ENCODE measurements at places on chromosomes 7 and 10.

GRCh38 chr7:50591480-50592438 lies 26.6 kb upstream of the DDC start:
- H3K4me1 ChIP-seq = no peaks in the 10 kb centered on the region
- no peak overlapping the region for H3K27ac ChIP-seq
- no peak overlapping the region for H3K4me3 ChIP-seq

- H3K27ac ChIP-seq = no peak overlapping the region
- H3K4me1 ChIP-seq = no peaks in the 10 kb centered on the region
- DNase-seq = no peak
- no peaks in the 10 kb centered on the region for H3K36me3 ChIP-seq
Measured at GRCh38 chr7:28507525-28508282, 95.4 kb downstream of the CREB5 start.

- no peak overlapping the region for H3K4me3 ChIP-seq
- H3K27ac ChIP-seq = no peak overlapping the region
- no peaks in the 10 kb centered on the region for H3K4me1 ChIP-seq
- H3K27me3 ChIP-seq = no peaks in the 10 kb centered on the region
- no peak for DNase-seq
Measured at GRCh38 chr7:101567230-101567629, 61.9 kb downstream of the MYL10 start.

DNA sequence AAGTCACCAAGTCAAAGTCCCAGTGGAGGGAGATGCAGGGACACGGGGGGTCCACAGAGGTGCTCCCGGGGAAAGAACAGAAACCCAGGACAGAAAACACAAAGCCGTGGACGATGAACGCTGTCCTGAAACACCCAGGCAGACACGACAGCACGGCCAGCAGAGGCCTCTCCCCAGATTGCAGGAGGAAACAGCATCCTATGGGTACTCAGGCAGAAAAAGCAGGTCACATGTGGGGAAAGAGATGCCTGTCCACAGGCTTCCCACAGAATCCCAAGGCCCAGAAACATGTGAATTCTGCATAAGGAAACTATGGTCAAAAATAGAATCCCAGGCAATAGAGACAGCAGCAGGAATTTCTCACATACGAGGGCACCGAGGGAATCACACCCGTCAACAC lies 53.6 kb upstream of the ADGRA1 start:
- no peaks in the 10 kb centered on the region for H3K4me1 ChIP-seq
- H3K4me3 ChIP-seq = no peak overlapping the region
- H3K27ac ChIP-seq = no peak overlapping the region
- no peaks in the 10 kb centered on the region for H3K36me3 ChIP-seq

DNA sequence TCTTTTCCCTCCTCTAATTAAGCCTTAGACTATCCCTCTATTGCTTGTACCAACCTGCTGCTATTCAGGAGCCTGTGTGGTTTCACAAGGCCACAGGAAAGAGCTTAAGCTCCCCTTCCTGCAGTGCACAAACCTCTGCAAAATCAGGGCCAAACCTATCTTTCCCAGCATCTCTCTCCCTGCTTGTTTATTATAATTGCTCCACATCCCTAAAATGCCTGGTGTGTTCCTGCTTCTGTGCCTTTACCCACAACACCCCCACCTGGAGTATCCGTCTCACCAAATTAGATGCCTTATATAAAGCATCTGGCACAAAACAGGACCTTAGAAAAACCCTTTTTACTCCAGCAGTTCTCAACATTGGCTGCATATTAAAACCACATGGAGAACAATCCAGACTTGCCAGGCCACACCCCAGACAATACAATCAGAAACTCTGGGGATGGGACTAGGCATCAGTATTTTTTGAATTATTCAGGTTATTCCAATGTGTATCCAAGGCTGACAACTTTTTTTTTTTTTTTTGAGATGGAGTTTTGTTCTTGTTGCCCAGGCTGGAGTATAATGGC lies 16.7 kb downstream of the SEC31B start:
- no peak overlapping the region for H3K4me3 ChIP-seq
- no peak overlapping the region for H3K27ac ChIP-seq
- H3K36me3 ChIP-seq = peaks cover 68% of the 10 kb centered on the region
- H3K4me1 ChIP-seq = no peaks in the 10 kb centered on the region

DNA sequence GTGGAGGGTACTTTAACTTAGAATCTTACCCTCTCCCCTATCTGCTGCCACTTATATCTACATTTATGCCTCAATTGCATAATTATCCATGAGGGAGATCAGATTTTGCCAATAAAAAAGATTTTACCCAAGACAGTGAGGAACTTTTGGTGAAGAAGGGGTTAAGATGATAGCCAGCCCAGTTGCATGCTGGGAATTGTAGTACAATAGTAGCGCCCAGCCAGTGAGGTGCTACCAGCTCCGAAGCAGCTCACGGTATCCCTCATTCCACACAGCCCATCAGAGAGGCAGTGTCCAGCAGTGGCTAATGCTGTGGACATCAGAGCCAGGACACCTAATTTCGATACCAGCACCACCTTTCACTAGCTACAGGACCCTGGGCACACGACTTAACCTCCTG lies 5.9 kb upstream of the LGI1 start:
- peak overlapping the region; percentile 15 for H3K4me3 ChIP-seq
- no peak overlapping the region for H3K27ac ChIP-seq
- H3K4me1 ChIP-seq = peaks cover 12% of the 10 kb centered on the region
- DNase-seq = no peak

GRCh38 chr10:23344241-23344841 lies at the start of gene C10orf67:
Gene C10orf67, minus strand, starts transcription at chr10:23344797. Its CDS starts 23 bp downstream, at chr10:23344774.
- no peaks in the 10 kb centered on the region for H3K36me3 ChIP-seq
- peaks cover 10% of the 10 kb centered on the region for H3K4me1 ChIP-seq
- peaks cover 9% of the 10 kb centered on the region for H3K27me3 ChIP-seq
- peak; percentile 74 for DNase-seq
- H3K27ac ChIP-seq = peak within 1 kb of the TSS; percentile 31

DNA sequence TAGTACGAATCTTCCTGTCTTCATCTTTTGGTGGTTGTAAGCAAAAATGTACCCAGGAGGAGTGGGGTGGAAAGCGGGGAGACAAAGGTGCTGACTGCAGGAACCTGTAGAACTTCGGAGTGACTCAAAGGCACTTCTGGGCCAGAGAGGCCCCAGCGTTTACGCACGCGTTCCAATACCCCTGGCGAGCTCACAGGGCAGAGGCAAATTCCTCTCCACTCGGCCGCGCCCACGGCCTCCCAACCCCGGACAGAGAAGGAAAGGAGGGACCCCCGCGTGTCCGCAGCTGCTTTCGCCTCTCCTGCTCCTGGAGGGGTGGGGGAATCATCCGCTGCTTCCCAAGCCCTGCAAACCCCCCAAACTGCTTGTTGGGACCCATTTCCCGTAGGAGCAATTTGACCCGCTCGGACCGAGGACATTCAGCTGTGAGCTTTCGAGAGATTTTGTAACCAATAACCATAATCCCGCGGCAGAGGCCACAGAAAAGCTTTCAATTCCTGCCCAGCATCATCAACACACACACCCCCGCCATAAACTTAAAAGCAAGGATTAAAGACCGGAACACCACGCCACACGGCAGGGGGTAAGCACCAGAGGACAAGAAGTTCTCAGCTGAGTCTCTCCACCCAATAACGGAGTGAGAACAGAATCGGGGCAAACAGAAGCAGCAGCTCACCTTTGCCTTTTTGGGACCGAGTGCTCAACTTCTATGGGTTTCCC lies 2.3 kb downstream of the IGF2BP3 start:
- H3K4me3 ChIP-seq = no peak overlapping the region
- no peak overlapping the region for H3K27ac ChIP-seq
- H3K27me3 ChIP-seq = peaks cover 99% of the 10 kb centered on the region
- H3K4me1 ChIP-seq = peaks cover 32% of the 10 kb centered on the region
- no peak for DNase-seq

DNA sequence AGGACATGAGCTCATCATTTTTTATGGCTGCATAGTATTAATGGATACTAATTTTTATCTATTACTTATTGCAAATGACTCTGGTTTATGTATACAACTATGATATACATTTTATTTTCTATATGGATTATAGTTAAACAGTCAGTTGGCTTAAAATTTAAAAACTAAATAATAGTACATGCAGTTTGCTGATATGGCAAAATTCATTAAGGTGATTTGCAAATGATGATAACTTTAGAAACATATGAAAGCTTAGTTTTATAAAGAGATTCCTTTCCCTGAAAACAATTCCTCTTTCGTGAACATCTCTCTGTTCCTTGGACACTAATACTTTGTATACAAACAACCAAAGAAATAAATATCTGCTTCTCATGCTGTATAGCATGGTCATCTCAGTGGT lies 165.5 kb upstream of the SEMA3E start:
- no peak for DNase-seq
- no peaks in the 10 kb centered on the region for H3K27me3 ChIP-seq
- H3K36me3 ChIP-seq = no peaks in the 10 kb centered on the region
- no peaks in the 10 kb centered on the region for H3K4me1 ChIP-seq
- no peak overlapping the region for H3K4me3 ChIP-seq
- no peak overlapping the region for H3K27ac ChIP-seq

- H3K27ac ChIP-seq = no peak overlapping the region
- H3K4me3 ChIP-seq = no peak overlapping the region
- no peaks in the 10 kb centered on the region for H3K27me3 ChIP-seq
- no peaks in the 10 kb centered on the region for H3K36me3 ChIP-seq
Measured at GRCh38 chr10:132281915-132282666, 25.7 kb downstream of the STK32C start.

GRCh38 chr10:124560377-124561105 lies 98.9 kb downstream of the LHPP start:
- H3K4me1 ChIP-seq = peaks cover 7% of the 10 kb centered on the region
- no peak overlapping the region for H3K4me3 ChIP-seq
- H3K27ac ChIP-seq = peak overlapping the region; percentile 77
- no peaks in the 10 kb centered on the region for H3K36me3 ChIP-seq
- DNase-seq = peak; percentile 58

- DNase-seq = no peak
- H3K4me1 ChIP-seq = no peaks in the 10 kb centered on the region
- H3K27me3 ChIP-seq = no peaks in the 10 kb centered on the region
- no peak overlapping the region for H3K27ac ChIP-seq
- H3K4me3 ChIP-seq = no peak overlapping the region
- H3K36me3 ChIP-seq = no peaks in the 10 kb centered on the region
Measured at GRCh38 chr7:151657173-151657572, 137.5 kb upstream of the RHEB start.

GRCh38 chr7:99789441-99790070 lies 5.6 kb upstream of the CYP3A4 start:
- H3K4me3 ChIP-seq = no peak overlapping the region
- H3K27me3 ChIP-seq = no peaks in the 10 kb centered on the region
- no peaks in the 10 kb centered on the region for H3K4me1 ChIP-seq

GRCh38 chr10:112960151-112960681 lies 10.2 kb downstream of the TCF7L2 start:
- H3K27ac ChIP-seq = no peak overlapping the region
- no peak for DNase-seq
- no peaks in the 10 kb centered on the region for H3K27me3 ChIP-seq
- no peaks in the 10 kb centered on the region for H3K36me3 ChIP-seq

DNA sequence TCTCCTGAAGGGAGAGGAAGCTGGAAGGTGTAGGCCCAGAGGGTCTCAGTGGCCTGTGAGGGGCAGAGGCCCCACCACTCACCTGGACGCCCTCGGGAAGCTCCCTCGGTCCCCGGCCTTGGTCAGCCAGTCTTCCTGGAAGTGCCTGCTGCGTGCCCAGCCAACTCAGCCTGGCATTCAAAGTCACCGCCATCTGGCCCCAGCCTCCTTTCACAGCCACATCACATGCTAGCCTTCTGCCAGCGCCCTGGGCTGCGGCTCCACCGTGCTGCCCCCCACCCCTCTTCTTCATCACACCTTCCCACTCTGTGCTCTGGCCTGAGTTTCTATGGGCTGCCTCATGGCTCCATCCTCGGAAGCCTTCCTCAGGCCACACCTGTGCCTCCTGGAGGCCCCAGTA lies 98.0 kb downstream of the ZMIZ1 start:
- H3K4me3 ChIP-seq = no peak overlapping the region
- peaks cover 10% of the 10 kb centered on the region for H3K4me1 ChIP-seq
- no peak for DNase-seq
- H3K36me3 ChIP-seq = peaks cover 62% of the 10 kb centered on the region
- no peaks in the 10 kb centered on the region for H3K27me3 ChIP-seq
- H3K27ac ChIP-seq = no peak overlapping the region

DNA sequence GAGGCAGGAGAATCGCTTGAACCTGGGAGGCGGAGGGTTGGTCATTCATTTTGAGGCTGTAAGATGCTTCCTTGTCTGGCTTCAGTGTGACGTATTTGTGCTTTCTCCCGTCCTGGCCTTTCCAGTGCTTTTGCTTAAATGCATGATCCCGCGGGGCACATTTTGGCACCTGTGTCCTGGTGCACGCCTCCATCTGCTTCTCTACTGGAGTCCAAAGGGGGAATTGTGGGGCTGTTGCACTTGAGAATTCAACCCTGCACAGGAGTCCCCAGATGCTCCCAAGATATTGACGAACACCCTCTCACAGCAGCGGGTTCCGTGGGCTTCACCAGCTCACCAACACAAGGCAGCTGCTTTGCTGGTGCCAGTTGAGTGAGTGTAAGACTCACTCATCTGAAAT lies 10.3 kb upstream of the LRRC27 start:
- no peaks in the 10 kb centered on the region for H3K4me1 ChIP-seq
- peak; percentile 40 for DNase-seq
- H3K4me3 ChIP-seq = no peak overlapping the region

DNA sequence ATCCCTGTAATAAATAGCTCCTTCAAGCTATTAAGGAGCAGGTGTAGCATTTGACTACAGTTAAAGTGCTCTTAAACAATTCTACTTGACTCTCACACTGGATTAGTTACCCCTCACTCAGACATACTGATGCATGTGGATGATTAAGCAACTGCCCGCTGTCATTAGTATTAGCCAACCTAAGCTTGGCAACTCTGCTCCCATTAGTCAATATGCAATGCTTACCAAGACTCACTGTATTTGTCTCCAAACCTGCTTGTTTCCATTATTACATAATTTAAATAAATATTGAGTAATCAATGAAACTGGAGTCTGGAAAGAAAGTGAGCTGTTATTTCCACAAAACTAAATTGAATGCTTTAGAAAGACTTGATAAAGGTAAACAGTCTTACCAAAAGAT lies 144.0 kb upstream of the ASAH2 start:
- H3K36me3 ChIP-seq = no peaks in the 10 kb centered on the region
- no peaks in the 10 kb centered on the region for H3K27me3 ChIP-seq
- DNase-seq = no peak
- peaks cover 40% of the 10 kb centered on the region for H3K4me1 ChIP-seq

- no peak overlapping the region for H3K4me3 ChIP-seq
- no peaks in the 10 kb centered on the region for H3K36me3 ChIP-seq
- H3K4me1 ChIP-seq = no peaks in the 10 kb centered on the region
- DNase-seq = no peak
Measured at GRCh38 chr10:11906714-11907113, 83.6 kb downstream of the PROSER2 start.

- no peaks in the 10 kb centered on the region for H3K4me1 ChIP-seq
- no peaks in the 10 kb centered on the region for H3K27me3 ChIP-seq
- no peaks in the 10 kb centered on the region for H3K36me3 ChIP-seq
- no peak overlapping the region for H3K27ac ChIP-seq
- no peak overlapping the region for H3K4me3 ChIP-seq
- no peak for DNase-seq
Measured at GRCh38 chr7:132601783-132602182, 25.5 kb upstream of the PLXNA4 start.

GRCh38 chr10:46282842-46283574 lies 3.8 kb upstream of the ANTXRL start:
- H3K27ac ChIP-seq = no peak overlapping the region
- H3K4me3 ChIP-seq = peak overlapping the region; percentile 50
- no peaks in the 10 kb centered on the region for H3K36me3 ChIP-seq
- H3K27me3 ChIP-seq = no peaks in the 10 kb centered on the region
- H3K4me1 ChIP-seq = peaks cover 13% of the 10 kb centered on the region
- DNase-seq = peak; percentile 90
